ENCODE measurements at places on chromosomes 1 and 21. TPM values are rescaled to one million over a fixed set of nuclear protein-coding genes. Genes with fewer than 3 reads are reported as not detected.

GRCh38 chr1:69911301-69911801 lies 294.0 kb downstream of the LRRC40 start:
- no peak overlapping the region for H3K4me3 ChIP-seq
- H3K36me3 ChIP-seq = no peaks in the 10 kb centered on the region
- no peak for DNase-seq
- no peaks in the 10 kb centered on the region for H3K27me3 ChIP-seq
- no peaks in the 10 kb centered on the region for H3K4me1 ChIP-seq

DNA sequence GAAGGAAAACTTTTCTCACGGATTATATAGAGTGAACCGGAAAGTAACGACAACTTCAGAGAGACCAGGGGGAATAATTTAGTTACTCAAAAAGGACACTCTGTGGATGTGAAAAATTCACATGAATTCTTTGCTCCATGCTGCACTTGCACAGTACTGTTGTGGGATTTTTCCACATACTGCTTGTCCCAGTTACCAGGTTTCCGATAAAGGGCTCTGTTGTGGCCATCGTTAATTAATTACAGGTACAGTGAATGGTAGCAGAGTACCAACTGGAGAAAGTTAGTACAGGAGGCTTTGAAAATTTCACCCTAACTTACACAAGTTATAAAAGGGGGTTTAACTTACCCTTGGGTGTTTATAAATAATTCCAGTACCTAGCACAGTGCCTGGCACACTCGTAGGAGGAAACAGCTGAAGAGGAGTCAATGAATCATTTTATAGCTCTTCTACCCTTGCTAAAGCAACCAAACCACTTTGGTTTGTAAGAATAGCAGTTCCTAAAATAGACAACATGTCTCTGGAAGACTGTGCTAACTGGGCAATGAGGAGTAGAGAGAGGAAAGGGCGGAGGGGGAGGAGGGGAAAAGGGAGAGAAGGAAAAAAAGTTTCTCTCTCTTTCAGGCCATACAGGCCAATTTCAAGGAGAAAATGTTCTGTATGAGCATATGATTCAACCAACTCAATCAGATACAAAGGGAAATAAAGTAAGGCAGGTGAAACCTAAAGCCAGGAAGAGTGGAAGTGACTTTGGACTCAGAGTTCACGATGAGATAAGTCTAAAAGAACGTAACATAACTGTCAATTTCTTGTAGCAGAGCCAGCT lies 98.3 kb upstream of the MAGI3 start:
- no peak overlapping the region for H3K4me3 ChIP-seq
- H3K27me3 ChIP-seq = no peaks in the 10 kb centered on the region
- no peaks in the 10 kb centered on the region for H3K4me1 ChIP-seq
- DNase-seq = no peak
- H3K36me3 ChIP-seq = no peaks in the 10 kb centered on the region
- H3K27ac ChIP-seq = no peak overlapping the region

ECM1 gene
- total RNA-seq = 8.2 TPM

GRCh38 chr1:24186993-24187790 lies at the start of gene IFNLR1:
Gene IFNLR1, minus strand, starts transcription at chr1:24187289. Its CDS starts 41 bp downstream, at chr1:24187248.
- H3K4me3 ChIP-seq = peak within 1 kb of the TSS; percentile 90
- peak; percentile 95 for DNase-seq
- H3K27ac ChIP-seq = no peak within 1 kb of the TSS
- no peaks in the 10 kb centered on the region for H3K36me3 ChIP-seq
- no peaks in the 10 kb centered on the region for H3K4me1 ChIP-seq

- no peak for DNase-seq
- H3K4me3 ChIP-seq = no peak overlapping the region
- H3K27ac ChIP-seq = no peak overlapping the region
- peaks cover 6% of the 10 kb centered on the region for H3K4me1 ChIP-seq
Observed at GRCh38 chr1:98325646-98326440, 335.7 kb upstream of the SNX7 start.

PHLDA3 gene
- 12.9 TPM for total RNA-seq

DNA sequence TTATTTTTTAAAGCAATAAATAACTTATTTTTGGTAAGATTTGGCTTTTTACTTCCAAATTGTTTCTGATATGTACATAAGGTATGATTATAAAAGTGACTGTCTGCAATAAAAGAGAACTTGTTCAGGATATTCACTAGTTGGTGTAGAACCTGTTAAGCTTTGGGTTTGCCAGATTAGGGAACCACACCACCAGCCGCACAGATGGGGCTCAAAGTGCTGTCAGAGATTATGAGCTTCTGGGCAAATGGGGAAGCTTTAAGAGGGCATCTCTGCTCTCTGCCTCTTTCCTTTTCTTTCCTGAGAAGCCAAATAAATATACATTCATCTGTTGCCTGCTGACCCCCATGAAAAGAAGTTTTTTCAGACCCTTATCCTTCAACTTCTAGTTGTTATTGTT lies 25.4 kb downstream of the IVNS1ABP start:
- H3K27ac ChIP-seq = no peak overlapping the region
- H3K4me3 ChIP-seq = no peak overlapping the region
- peaks cover 38% of the 10 kb centered on the region for H3K36me3 ChIP-seq
- no peaks in the 10 kb centered on the region for H3K4me1 ChIP-seq
- H3K27me3 ChIP-seq = no peaks in the 10 kb centered on the region

DNA sequence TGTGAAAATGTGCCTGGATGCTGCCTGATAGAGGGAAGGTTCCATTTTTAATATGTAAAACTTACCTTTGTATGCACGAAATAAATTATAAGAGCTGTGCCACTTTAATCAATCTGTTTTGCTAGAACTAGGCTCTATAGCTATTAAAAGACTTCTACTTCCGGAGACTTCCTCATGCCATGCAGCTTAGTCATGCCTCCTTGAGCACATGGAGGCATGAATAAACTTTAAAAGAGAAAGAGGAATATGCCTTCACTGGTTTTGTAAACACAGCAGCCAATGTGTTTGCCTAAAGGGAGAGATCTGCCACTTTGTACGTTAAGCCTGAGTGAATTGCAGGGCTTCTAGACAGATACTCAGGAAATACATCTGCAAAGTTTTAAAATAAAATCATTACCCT lies 604.6 kb downstream of the LRRIQ3 start:
- peak; percentile 49 for DNase-seq
- H3K27me3 ChIP-seq = no peaks in the 10 kb centered on the region
- no peaks in the 10 kb centered on the region for H3K36me3 ChIP-seq

Measured in endodermal cell (in vitro differentiated cells).